ENCODE measurements at places on chromosomes 11 and 22.

DNA sequence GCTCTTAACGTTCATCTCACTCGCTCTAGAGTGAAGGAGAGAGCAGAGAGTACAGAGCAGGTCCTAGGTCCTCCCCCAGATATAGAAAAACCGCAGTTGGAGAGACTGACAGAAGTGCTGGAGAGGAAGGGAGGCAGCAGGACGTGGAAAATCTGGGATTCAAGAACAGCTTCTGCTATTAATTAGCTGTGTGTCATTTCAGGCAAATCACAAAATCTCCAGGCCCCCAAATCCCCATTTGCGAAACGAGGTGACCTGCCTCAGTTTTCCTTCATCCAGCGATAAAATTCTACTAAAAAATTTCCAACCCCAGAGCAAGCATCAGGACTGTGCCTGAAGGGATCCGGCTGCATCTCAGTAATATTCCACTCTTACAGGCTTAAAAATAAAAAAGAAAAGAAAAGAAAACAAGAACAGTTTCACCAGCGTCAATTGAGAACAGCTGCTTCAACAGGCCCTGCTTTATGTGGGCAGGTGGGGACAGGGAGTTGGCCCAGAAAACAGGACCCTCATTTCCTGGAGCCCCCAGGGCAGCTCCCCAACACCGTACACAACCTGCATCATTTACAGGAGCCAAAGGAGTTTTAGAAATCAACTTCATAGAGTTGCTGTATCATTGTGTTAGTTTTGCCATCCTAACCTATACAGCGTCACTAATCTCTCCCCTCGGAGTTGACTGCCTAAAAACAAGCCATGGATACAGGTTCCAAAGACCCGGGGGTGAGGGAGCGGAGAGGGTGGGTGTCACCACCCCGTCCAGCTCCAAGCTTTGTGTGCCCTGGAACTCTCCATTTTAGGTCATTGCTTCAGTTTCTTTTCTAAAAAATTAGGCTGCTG is 2.3 kb upstream of the MALAT1 start:
- no peak for DNase-seq

DNA sequence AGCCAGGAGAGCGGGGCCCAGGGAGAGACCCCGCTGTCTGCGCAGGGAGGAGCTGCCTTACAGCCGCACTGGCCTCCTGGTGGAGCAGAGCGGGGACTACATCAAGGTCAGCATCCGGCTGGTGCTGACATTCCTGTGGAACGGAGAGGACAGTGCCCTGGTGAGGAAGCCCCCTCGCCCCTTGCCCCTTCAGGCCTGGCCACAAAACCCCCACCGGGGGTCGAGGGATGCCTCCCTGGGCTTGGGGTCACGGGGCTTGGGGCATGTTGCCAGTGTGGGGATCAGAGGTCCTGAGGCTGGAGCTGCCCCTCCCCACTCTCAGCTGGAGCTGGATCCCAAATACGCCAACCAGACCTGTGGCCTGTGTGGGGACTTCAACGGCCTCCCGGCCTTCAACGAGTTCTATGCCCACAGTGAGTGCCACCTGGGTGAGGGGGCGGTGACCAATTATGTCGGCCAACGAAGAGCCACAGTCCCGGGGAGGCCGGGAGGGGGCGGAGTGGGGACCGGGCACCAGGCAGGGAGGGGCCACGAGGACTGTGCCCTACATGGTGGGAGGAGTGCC is 4.2 kb downstream of the MUC5B start:
- DNase-seq = no peak

GRCh38 chr11:45538363-45538762 is 127.1 kb downstream of the CHST1 start:
- no peak for DNase-seq

DNA sequence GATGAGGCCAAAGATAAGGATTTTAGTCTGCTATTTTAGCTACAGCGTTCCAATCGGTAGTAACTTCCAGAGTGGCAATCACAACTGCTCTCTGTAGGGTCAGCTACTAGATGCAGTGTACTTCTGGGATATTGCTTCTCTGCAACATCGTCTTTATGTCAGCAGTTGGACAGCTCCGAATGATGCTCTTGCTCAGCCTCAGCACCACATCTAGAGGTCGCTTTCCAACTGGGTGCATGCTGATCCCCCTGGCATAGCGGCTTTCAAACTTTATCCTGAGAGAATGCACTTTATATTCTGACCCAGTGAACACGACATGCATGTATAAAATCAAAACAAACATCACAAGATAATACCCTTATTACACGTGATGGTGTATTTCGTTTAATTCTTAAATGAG is 219.6 kb downstream of the C11orf87 start:
- DNase-seq = no peak

- DNase-seq = peak; percentile 71
These were observed 104.7 kb downstream of the KIAA1671 start for GRCh38 chr22:25057013-25057881.
